Amniotic stem cell (primary cell): ENCODE measurements at places on chromosomes 4 and X.
A peak's percentile ranks its signal among the peaks of the same experiment; 100 is the strongest.

DNA sequence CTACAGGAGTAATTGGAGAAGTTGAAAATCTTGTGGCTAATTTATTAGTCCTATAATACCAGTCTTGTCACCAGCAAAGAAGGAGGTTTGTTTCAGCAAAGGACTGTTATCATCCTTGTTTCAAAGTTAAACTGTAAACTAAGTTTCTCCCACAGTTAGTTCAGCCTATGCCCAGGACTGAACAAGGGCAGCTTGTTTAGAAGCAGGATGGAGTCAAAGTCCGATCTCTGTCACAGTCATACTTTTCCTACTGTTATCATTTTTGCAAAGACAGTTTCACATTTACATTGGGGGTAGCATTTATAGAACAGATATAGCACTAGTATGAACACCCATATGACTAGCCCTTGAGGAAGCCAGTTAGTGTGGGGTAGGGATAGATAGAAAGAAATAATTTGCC lies 46.4 kb downstream of the AKAP4 start:
- no peak for DNase-seq

DNA sequence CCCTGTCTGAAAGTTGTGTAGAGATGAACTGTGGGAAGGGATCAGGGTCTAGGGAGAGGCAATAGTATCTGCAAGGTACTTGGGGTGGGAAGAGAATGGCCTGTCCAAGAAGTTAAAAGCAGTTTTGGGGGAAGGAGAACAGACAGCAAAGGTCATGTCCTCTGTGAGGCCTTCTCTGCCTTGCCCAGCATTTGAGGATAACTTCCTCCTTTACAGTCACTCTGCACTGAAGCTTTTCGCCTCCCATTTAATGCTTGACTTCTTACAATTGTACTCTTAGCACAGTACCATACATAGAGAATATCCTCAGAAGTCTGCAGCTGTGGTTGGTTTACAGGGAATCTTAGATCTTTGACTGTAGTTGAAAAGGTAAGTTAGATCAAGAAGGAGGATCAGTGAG lies 121.8 kb upstream of the AP1S2 start:
- DNase-seq = no peak

GRCh38 chrX:10047133-10047532 lies 80.0 kb downstream of the CLDN34 start:
- no peak for DNase-seq

DNA sequence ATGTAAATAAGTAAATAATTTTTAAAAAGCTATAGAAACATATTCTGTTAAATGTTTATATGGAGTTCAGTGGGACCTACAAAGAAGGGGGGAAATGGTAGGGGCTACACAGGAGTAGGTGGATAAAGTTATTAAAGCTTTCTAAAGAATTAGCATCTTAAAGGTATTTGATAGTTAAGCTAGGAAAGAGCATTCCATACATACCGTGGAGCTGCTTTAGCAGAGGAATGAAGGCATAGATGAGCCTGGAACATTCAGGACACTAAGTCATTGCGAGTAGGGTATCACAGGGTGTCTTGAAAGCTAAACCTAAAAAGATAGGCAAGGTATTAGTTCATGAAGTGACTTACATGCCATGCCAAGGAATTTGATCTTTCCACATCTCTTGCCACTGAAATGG lies 60.4 kb downstream of the SLC10A6 start:
- DNase-seq = no peak

DNA sequence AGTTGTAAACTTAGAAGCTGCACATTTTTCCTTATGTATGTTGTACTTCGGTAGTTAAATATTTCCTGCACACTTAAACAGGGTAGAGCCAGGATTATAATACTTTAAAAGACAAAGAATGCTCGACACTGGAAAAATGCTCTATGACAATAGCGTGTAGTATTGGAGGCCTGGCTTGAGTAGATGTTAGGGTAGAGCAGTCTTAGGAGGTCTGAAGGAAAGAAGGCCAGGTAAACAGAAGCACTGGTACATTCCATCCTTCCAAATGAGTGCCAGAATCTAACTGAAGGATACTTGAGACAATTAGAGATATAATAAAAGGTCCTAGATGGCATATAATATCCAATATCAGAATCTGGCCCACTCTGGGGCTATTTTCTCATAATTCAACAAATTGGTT lies 42.3 kb downstream of the ATXN3L start:
- no peak for DNase-seq

GRCh38 chrX:71859637-71860036 lies 51.0 kb upstream of the NHSL2 start:
- peak; percentile 7 for DNase-seq

GRCh38 chr4:176054942-176055341 lies 10.7 kb upstream of the WDR17 start:
- no peak for DNase-seq

- no peak for DNase-seq
Measured at GRCh38 chr4:183401473-183401872, 43.0 kb upstream of the CDKN2AIP start.

- no peak for DNase-seq
Measured at GRCh38 chrX:40920351-40920750, 164.9 kb upstream of the USP9X start.

DNA sequence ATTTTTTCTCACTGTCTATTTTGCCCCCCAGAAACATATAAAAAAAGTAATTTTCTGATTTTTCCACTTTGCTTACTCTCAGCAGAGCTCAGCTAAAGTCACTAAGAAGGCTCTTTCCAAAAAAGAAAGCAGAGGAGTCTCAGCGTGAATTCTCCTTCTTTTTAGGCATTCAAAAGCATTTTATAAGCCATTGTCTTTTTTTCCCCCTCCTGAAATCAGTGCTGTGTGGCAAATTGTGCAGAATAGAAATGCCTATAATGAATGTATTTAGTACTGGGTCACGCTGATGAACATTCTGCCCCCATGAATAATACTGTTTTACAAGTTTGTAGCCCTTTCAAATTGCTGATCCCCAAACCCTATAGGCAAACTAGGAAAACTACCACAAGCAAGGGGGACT lies 1.6 kb upstream of the PCDH18 start:
- DNase-seq = no peak

DNA sequence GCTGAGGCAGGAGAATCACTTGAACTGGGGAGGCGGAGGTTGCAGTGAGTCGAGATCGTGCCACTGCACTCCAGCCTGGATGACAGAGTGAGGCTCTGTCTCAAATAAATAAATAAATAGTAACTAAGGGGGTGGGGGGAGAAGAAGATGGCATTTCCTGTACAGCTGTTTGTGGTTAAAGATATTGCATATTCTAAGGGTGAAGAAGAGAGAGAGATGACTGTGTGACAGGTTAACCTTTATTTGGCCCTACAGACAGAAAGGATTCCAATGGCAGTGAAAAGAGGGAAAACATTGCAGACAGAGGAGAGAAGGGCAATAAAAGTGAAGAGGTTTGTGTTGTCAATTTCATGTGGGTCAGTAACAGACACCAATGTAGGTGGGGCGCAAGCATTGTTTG lies 9.4 kb downstream of the TASL start:
- no peak for DNase-seq

- no peak for DNase-seq
Measured at GRCh38 chr4:29680644-29681043, 1039.5 kb upstream of the PCDH7 start.

DNA sequence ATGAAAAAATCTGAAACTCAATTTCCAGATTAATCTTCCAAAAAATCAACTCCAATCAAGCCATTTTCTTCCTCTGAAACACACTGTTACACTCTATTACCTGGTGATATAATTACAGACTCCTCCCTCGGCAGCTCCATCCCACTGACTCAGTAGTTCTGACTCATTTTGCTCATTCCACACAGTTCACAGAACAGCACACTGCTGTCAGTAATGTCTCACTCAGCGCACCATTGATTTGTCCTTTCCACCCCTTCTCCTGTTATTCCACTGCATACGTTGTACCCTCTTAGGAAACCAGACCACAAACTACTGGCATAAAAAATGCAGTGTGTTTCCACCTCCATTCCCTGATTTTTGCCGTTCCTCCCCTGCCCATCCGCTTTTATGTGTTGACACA lies 212.7 kb downstream of the SLIT2 start:
- DNase-seq = peak; percentile 39

DNA sequence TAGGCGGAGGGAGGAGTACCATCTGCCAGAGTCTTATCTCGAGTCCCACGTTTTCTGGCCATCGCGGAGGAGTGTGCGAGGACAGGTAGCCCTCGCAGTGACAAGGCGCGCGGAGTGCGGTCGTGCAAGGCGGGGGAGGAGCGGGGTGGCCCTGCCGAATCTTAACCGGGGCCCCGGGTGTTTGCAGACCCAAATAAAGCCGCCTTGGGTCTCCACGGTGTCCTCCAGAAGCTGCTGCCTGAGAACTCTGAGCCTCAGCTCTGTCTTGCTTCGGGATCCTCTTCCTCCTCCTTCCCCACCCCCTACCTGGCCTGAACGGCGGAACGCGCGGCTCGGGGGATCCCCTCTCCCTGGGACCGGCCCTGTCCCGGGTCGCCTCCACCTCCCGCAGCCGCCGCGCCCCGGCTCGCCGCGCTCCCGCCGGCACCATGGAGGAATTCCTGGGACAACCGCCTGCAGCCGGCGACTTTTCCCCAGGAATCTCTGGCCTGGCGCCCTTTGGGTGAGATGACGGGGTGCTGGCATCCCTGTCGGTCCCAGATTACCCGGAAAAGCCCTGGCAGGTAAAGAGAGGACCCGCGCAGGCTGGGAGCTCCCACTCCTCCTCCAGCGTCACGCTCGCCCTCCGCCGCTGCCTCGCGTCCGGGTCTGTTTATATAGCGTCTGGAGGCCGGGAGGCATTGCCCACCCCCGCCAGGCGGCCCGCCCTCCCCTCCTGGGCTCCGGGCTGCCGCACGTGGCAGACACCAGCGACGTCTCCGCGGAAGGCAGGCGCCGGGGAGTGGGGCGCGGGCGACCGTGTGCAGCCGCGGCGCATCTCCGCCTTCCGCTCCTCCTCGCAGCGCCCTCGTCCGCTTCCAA lies at the start of gene GALNTL6:
TSS of gene GALNTL6 (plus strand) at position 740 of the 861 bp plus-strand sequence.
- DNase-seq = peak; percentile 48

DNA sequence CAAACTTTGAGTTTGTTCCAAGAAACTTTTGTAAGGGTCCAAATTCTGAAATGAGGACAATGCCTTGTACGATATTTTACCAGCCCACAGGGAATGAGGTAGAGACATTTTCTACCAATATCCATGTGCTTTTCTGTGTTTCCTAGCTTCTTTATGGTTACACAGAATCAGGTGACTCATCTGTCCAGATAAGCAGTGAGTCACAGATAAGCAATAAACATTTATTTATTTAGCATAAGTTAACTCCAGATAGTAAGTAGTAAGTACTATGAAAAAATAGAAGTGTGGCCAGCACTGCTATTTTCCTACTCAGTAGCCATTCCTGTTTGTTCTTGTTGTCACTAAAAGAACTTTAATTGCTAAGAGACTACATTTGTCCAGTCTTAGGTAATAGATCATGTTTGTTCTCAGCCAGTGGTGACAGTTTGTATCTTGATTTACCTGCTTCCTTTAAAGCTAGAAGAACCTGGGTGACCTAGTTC lies 7.4 kb downstream of the AFF1 start:
- no peak for DNase-seq

DNA sequence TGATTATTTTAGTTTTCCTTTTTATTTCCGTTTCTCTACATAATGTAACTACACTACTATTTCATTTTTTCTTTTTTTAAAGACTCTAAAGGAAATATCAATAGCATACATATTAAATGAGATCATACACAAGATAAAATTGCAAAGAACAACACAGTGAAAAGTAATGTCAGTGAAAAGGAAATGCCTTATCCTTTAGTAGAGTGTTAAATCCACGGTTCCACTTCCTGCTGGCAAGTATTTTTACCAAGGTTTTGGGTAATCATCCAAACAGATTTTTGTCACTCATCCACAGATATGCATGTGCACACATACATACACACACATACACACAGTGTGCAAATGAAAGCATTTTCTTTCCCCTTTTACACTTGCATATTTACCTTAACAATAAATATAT lies 548.9 kb downstream of the PPP4R3C start:
- DNase-seq = no peak

- no peak for DNase-seq
Measured at GRCh38 chr4:176209535-176209934, 14.2 kb upstream of the SPATA4 start.

GRCh38 chr4:186805020-186805820 lies 81.6 kb upstream of the FAT1 start:
- DNase-seq = no peak

DNA sequence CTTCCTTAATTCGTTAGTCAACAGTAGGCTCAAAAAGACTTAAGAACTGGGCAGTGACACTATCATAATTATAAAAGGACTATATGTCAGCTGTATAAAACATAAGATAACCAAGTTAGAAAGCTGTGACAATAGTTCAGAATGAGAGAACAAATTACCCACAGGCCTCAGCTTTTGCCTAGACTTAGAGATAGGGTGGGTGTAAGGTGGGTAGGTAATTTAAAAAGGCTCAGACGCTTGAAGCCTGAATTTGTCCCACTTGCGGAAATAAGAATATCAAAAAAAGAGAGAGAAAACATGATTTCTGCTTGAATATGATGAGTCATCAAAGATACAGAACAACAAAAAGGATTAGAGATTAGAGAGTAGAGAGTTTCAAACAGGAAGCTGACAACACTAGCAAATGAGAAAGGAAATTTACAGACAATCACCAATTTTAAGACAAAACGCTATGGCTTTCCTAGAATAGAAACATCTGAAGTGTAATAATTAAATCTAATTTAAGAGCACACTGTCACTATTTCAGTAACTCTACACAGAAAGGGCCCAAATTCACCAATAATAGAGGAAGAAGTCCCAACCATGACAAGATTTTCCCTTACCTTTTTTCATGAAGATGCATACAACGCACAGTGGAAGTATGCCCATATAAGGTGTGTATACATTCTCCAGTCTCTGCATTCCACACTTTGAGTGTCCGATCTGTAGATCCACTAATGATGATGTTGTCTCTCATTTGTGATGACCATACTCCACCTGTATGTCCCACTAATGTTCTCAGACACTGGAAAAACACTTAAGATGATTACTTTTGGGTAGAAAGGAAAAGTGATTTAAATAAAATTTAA lies 208.1 kb downstream of the FBXW7 start:
- DNase-seq = no peak

GRCh38 chrX:131262738-131263679 lies 26.1 kb downstream of the IGSF1 start:
- no peak for DNase-seq

GRCh38 chrX:53190363-53190960 lies 34.5 kb downstream of the KDM5C start:
- DNase-seq = no peak

DNA sequence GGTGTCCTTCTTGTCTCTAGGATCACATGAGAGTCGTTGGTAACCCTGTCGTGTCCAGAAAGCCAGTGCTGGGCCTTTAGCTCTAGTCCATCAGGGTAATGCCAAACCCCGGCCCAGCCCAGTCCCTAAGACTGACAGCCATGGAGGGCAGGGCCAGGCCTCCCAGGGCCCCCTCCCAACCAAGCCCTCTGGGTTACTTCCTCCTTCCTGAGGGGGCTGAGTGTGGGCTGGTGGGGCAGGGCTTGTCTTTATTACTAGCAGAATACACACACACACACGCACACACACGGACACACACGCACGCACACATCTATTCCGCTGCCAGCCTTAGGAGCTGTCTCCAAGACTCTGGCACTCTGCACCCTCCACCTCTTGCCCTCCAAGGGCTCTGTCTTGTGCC lies 35.6 kb upstream of the CDKN2AIP start:
- DNase-seq = no peak

- no peak for DNase-seq
Measured at GRCh38 chrX:115616943-115617563, 56.1 kb downstream of the PLS3 start.
